ENCODE measurements at places on chromosomes 2 and 18. TPM values are rescaled to one million over a fixed set of nuclear protein-coding genes. Genes with fewer than 3 reads are reported as not detected.

DNA sequence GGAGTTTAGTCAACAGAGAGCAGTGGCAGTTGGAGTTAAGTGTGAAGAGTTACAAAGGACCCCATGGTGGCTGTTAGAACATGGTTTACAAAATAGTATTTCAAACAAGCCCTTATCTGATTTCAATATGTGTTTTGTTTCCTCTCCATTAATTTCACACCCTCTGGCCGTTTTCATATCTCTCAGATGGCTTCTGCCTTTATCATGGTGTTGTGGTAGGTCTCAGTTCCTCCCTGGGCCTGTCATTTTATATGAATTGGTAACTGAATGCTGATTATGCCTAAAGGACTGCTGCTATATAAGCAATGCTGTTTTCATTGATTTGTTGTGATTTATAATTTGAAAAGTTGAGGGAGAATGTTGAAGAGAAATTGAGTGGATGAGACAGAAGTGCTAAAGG is 686.7 kb downstream of the NYAP2 start:
- DNase-seq = no peak

Gene ACMSD
- total RNA-seq = 0.29 TPM

DNA sequence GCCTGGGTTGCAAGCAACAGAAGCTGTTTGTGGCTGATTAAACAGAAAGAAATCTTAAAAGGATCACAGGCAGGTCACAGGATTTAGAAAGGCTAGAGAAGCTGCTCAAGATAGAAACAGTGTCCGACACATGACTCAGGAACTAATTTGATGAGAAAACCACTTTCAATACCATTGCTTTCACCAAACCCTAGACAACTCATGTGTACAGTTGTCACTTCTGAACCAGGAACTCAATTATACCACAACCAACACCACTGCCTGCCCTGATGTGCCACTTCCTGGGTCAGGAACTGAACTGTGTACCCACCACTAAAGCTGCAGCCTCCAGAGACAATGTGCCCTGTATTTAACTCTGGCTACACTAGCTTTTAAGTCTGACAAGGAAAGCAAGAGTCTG is 56.0 kb downstream of the TMEM247 start:
- DNase-seq = no peak

Gene C2orf80
- not detected for total RNA-seq

Gene BOLL
- total RNA-seq = not detected

DNA sequence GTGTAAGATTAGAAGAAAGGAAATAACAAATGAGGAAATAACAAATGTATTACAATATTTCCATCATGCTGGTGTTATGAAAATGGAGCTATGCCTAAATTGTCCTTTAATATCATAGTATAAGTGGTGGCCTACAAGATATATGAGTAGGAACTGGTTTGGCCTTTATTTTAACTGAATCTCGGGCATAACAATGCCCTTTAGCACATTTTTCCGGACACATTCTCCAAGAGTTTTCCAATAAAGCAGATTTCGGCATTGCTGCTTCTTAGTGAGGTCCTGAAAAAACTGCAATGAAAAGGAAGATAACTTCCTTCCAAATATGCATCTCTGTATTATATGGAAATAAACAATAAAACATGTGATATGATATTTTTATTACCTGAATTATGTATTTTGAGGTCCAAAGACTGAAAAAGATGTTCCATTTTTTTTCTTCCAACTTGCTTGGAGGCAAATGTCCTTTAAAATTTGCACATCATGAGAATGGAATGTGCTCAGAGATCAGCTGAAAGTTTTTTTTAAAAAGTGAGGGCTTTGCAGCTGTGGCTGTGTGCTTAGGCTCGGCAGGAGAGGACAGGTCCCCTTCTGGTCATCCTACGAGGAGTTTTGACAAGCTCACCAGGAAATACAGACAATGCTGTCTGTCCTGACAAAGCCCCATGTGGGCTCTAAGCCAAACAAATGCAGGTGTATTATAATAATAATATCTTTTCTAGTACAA is 132.3 kb upstream of the RND3 start:
- DNase-seq = no peak

Gene CRACDL
- total RNA-seq = 0.29 TPM

DNA sequence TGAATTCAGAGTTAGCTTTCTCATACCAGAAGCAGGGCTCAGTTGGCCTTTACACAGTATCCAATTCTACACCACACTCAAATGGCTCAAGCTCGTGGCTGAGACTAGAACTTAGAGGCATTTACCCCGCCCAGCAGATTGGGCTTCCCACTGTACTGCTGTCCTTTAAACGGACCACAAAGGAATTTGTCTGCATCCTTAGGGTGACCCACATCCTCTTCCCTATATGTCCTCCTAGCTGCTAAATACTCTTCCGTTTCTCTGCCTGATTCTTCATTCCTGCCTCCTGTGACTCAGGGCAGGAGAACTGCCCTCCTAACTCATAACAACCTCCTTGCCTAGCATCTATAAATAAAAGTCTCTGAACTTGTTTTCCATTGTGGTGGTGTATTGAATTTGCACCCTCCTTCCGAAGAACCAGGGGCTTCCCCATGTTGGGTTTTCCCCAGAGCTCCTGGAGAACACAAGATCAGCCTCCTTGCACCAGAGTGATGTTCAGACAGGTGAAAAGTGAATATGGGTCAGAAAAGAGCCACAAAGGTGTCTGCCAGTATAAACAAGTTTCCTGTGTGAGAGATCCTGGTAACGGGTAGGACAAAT is 32.0 kb upstream of the MC4R start:
- no peak for DNase-seq

Gene TMEM17
- 3.5 TPM for total RNA-seq

Gene C18orf32
- total RNA-seq = 39.7 TPM

DNA sequence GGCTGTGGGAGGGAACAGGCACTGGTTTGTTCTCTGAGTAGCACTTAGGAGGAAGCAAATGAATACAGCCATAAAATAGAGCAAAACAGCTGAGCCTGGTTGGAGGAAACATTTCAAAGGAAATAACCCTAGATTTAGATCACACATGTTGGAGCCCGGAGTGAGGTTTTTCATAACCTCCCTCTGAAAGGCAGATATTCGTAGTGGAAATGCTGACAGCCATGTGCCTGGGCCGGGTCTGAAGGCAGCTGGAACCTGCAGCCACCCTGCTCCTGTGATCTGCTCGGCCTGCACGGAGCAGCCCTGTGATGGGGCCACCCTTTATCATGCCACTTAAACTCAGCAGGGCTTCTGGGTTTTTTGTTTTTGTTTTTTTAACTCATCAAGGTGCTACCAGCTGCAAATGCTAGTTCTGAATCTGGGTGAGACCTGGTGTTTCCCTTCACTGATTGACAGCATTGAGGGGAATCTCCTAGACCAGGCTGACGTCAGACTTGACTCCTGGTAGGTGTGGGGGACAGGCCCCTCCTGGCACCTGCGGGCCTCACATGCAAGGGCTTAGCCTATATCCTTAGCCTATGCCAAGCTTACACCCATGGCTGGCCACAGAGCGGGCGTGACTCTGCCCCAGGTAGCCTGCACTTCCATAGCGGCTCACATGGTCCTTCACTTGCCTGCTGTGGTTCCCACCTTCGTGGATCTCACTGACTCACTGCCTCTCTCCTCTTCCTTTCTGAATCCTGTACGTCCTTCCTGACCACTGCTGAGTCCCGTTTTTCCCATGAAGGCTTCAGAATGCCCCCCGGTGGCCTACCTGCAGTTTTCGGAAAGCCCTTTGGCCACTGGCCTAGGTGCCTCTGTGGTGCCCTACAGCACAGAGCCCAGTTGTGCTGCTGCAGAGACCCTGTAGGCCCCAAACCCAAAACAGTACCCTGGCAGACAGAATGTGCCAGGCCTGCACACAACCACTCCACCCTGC is 217.3 kb downstream of the SEPTIN10 start:
- no peak for DNase-seq

DNA sequence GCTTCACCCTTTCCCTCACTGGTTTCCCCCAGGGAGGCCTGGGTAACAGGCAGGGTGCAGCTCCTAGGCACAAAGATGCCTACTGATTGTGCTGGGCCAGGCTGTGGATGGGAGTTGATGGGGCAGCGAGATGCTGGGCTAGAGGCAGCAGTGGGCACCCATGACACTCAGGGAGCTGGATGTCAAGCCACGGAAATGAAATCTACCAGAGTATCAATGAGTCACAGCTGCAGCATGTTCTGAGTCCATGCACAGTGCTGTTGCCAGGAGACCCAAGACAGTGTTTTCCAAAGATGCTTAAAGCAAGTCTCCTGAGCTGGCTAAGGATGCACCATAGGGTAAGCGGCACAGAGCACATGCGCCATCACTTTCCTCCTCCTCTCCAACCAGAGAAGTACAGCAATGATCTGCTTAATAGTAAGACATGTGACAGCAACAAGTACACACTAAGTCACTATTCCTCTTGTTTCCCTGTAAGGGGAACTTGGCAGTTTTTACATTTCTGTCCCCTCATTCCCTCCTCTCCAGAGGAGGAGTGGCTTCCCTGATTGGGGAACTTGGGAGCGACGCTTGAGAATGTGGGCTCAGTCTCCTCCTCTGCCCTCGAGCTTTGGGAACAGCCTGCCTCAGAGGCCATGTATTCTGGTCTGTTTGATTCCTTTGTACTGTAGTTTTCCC is 57.2 kb downstream of the CDC42EP3 start:
- DNase-seq = no peak

Gene EPHA4
- 13.3 TPM for total RNA-seq

DNA sequence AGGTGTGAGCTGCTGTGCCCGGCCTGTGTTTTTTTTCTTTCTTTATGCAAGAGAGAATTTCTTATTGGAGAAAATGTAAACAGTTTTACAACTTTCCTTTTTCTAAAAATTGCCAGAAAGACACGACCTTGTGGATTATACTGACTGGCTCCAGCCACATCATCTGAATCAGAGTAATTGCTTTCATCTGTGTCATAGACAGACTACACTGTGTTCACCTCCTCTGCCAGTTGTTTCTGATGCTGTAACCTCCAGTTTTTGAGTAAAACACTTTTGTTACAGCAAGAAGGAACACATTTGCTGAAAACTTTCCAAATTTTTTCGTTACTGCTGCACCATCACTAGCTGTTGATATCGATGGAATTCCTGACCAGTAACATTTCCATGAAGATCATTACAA is 43.9 kb upstream of the PLEKHM3 start:
- DNase-seq = no peak

DNA sequence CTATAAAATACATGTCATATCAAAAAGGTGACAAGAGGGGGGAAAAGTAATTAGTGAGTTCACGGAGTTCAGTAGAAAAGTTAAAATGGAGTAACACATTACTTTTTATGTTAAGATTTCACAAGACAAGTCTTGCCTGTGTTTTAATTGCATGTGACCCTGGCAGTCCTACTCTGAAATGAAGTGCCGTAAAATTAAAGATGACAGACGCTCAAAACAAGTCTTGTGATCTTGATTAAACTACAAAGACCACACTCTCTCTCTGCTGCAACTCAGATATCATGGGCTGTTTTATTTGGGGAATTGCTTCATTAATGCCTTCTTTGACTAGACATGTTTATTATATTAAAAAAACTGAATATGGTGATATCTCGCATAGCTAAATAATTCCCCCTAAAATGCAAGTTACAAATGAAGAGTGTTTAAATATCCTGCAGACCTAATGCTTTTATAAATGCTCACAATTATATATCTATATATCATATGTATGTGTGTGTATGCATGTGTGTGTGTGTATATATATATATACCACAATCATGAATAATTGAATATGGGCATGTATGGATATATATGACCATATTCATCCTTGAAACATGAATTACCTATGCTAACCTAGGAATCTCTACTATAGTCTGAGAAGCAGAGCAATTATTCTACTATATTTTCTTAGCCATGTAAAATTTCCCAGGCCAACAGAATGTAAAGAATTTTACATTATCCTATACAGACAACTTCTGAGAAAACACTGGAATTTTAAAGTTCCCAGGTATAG is 647.5 kb downstream of the ARHGAP15 start:
- no peak for DNase-seq

Gene LOXHD1
- not detected for total RNA-seq

- DNase-seq = no peak
These were observed 771.6 kb downstream of the CNTNAP5 start for GRCh38 chr2:124796647-124797046.

Data from epithelial cell of proximal tubule (primary cell).